Fibroblast of skin of abdomen (primary cell): ENCODE measurements at places on chromosomes 4 and X.
A peak's percentile ranks its signal among the peaks of the same experiment; 100 is the strongest.

DNA sequence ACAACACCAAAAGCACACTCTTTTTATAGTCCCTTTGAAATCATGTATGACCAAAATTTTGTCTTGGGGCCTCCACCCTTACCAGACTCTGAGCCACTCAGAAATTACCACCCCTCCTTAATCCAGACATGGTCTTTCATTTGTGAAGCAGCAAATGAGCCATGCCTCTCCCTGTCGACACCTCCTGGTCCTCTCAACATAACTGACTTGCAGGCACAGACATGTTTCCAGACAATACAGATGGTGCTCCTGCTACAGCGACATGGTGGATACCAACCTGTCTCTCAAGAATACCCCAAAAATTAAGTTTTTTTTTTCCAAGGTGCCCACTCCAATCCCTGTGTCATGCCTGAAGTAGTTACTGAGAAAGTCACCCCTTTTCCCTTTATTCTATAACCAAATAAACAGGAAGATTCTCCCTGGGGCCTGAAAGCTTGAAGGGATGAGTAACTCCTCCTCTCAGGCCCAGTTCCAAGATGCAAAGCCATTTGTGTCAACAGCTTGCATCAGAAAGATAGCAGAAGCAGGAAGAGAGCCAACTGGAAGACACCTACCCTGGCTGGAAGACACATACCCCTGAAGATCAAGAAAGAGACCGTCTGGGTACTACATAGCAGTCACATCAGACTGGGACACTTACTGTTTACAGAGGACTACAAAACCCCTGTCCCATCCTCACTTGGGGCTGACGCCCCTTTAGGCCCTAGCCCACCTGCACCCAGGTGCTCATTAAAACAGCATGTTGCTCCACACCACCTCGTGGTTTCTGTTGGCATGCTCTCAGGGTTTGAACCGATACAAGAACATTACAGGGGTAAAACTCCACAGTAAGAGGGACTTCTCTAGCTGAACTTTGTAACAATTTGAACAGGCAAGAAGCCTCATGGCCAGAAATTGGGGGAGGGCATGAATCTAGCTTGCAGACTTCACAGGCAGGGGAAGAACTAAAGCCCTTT, 5.5 kb upstream of the UGT2B17 start:
- DNase-seq: no peak

GRCh38 chr4:19809989-19810388, 441.7 kb upstream of the SLIT2 start:
- no peak for DNase-seq

- DNase-seq: no peak
Measured at GRCh38 chr4:175806727-175807126, 5.3 kb downstream of the GPM6A start.

GRCh38 chr4:180799798-180800197, 1443.4 kb upstream of the TENM3 start:
- no peak for DNase-seq

DNA sequence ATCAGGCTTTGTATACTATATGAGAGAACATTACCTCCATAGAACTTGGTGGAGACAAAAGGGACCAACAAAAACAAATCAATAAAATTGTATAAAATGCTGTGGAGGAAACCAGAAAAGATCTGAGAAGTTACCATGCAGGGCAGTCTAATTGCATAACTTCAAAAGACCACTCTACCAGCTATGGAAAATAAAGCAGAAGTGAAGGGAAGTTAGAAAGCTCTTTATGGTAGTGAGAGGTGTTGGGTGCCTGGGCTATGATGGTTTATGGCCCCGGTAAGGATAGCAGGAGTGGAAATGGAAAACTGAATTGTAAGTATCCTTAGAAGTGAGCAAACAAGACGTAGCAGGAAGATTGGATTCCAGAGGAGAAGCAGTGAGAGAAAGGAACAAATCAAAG, 3.1 kb downstream of the TMEM184C start:
- no peak for DNase-seq

DNA sequence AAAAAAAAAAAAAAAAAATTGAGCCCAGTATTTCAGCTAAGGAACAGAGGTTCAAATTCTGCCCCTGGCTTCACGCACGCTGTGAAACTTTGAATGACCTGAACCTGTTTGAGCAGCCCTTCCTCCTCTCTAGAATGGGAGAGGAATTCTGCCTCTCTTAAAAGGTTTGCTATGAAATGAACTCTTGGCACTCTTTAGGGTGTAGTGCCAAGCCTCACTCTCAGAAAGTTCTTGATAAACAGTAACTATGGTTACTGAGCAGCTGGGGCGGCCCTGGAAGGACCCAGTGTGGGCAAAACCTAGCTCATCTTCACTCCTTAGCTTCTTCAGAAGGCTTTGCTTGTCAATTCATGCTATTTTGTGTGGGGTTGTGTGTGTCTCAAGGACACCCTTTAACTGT, 73.7 kb downstream of the GEMIN8 start:
- no peak for DNase-seq

DNA sequence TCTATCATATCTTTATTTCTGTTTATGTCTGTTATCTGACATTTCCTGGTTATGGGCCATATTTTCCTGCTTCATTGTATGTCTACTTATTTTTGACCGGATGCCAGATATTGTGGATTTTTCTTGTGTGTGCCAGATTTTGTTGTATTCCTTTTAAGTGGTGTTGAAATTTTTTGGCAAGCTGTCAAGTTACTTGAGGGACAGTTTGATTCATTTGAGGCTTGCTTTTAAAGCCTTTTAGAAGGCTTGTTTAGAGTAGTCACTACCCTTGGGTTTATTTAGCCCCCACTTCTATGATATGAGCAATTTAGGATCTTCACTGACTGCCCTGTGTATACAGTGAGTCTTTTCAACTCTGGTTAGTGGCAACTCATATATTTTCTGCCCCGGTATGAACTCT, 29.2 kb upstream of the NPY2R start:
- DNase-seq: peak; percentile 4

- DNase-seq: no peak
Measured at GRCh38 chr4:154119317-154119716, 330.4 kb upstream of the SFRP2 start.

- no peak for DNase-seq
Measured at GRCh38 chr4:7189475-7190277, 2.7 kb upstream of the SORCS2 start.

DNA sequence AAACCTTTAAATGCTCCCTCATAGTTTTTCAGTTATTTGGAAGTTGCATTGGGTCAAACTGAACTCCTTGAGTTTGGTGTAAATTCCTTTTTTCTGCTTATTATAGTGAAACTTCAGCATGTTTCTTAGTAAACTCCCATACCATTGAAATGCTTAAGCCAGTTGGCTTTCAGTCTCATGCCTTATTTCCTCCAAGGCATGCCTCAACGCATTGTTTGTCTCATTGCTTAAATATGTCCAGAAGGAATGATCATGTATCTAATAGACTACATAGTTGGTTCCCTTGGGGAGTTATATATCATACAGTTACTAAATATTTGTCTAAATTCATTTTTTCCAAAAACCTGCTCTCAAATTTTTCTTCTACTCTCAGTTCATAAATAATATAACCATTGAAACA, 114.0 kb downstream of the STOX2 start:
- peak; percentile 74 for DNase-seq

DNA sequence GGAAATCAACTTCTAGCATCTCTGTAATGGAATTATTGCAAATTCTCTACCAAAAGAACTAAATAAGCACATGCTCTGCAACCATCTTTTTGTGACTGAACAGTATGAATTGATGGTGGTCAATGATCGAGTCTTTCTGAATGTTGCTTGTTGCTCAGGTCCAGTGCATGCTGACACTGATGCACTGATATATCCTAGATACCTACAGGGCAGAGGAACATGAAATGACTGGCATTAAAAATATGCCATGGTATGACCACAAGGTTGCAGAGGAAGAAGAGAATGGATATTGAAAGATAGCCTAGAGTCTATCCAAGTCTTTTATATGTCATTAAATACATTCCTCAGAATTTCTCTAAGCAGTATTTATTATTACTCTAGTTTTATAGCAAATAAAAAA, 692.8 kb upstream of the TENM3 start:
- no peak for DNase-seq

DNA sequence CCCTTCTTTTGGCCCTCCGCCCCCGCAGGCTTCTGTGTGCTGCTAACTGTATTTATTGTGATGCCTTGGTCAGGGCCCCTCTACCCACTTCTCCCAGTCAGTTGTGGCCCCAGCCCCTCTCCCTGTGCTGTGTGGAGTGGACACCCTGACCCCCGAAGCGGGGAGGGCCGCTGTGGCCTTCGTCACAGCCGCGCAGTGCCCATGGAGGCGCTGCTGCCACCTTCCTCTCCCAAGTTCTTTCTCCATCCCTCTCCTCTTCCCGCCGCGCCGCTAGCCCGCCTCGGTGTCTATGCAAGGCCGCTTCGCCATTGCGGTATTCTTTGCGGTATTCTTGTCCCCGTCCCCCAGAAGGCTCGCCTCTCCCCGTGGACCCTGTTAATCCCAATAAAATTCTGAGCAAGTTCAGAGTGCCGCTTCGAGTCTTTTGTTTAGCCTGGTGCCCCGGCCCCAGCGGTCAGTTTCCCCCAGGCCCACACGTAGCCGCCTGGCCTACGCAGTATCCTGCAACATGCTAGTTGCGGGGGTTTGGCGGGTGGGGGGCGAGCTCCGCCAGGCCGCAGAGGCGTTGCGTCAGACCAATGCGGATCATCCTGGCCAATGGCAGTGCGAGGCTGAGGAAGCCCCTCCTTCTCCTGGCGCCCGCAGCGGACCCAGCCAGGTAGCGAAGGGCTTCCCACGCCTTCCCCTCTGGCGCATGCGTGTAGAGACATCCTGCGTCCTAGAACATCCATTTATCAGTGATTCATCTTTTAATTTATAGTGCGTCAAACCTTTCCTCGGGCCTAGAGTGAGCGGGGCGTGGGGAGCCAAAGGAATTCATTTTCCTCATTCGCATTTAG, 5.6 kb upstream of the KANTR start:
- DNase-seq: peak; percentile 82

DNA sequence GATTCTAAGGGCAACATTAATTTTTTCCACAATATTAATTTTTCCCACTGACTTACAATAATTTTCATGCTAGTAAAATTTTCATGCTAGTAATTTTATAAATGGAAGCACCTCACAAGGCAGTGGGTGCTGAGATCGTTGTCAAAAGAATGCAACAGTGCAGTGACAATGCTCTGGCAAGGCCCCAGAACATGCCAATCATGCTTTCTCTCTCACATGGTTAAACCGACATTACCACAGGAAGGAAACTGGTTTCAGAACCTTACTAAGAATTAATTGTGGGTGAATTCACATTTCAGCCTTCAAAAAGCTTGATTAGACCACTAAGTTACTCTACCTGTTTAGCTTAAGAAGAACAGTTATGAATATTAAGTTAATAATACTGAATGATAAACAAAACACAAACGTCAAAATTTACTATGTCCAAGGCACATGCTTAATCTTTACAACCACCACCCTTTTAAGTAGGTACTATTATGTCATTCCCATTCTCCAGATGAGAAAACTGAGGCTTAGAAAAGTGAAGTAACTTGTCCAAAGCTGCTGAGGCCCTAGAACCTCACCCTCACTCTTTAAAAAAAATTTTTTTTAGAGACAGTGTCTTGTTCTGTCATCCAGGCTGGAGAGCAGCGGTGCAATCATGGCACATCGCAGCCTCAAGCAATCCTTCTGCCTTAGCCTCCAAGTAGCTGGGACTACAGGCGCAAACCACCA, 10.0 kb upstream of the OPHN1 start:
- peak; percentile 75 for DNase-seq

DNA sequence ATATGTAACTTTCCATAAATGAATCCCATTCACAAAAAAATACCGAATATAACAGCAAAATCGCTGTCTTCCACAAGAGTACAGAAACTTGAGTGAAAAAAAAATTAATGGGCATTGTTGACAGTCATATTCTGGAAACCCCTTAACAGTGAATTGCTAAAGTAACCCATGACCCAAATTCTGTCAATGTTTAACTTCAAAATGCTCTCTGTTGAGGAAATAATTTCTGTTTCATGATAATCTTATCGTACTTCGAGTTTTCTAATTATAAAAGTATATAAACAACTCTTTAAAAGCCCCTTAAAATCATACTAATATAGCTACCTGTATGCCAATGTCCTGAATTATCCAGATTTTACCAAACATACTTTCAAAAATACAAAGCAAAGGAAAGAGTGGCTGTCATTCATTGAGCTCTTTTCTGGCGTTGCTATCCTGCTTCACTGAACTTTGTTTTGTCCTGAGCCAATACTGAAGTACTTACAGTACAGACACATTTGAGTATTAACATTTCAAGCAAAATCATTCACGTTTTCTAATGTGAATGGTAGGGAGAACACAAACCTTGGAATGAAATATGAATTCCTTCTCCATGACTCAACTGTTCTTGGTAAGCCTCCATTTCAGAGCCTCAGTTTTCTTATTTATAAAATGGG, 2.4 kb downstream of the XAGE3 start:
- DNase-seq: no peak

- peak; percentile 42 for DNase-seq
Measured at GRCh38 chr4:153222707-153223426, 18.6 kb downstream of the TRIM2 start.

DNA sequence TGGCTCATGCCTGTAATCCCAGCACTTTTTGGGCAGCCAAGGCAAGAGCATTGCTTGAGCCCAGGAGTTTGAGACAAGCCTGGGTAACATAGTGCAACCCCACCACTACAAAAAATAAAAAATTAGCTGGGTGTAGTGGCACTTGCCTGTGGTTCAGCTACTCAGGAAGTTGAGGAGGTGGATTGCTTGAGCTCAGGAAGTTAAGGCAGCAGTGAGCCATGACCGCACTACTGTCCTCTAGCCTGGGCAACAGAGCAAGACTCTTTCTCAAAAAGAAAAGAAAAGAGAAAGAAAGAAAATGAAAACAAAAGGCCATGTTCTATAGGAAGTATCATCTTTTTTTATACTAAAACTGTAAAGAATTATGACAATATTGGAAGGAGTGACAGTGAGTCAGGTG, 38.5 kb downstream of the NEK1 start:
- DNase-seq: no peak

DNA sequence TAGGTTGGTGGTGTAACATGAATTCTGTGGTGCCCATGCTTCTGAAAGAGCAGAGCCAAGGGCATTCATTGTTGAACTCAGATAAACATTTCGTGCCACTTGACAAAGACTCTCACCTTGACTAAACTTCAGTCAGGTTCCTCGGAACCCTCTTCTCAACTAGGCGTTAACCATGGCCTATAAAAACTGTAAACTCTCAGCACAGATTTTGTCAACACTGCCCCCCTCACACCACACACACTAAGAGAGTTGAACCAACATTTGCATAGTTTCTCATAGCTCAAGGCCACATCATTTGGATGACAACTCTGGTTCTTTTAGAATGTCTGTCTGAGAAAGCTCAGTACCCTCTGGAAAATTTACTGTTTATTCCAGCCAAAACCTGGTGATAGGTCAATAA, 28.1 kb downstream of the CASP6 start:
- DNase-seq: no peak

DNA sequence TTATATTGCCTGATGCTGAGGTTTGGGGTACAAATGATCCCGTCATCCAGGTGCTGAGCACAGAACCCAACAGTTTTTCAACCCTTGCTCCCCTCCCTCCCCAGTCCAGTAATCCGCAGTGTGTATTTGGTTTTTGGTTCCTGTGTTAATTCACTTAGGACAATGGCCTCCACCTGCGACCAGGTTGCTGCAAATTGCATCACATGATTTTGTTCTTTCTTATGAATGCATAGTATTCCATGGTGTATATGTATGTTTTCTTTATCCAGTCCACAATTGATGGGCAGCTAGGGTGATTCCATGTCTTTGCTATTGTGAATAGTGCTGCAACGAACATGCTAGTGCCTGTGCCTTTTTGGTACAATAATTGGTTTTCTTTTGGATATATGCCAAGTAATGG, 25.4 kb downstream of the GABRQ start:
- no peak for DNase-seq

GRCh38 chr4:85741921-85742591, 267.1 kb downstream of the ARHGAP24 start:
- DNase-seq: no peak

- DNase-seq: no peak
Measured at GRCh38 chr4:3683744-3684421, 82.3 kb upstream of the ADRA2C start.
